SJSA1 (cell line): ENCODE measurements at places on chromosomes 5 and 9. TPM values are rescaled to one million over a fixed set of nuclear protein-coding genes. Genes with fewer than 3 reads are reported as not detected.
A peak's percentile ranks its signal among the peaks of the same experiment; 100 is the strongest.

GRCh38 chr5:179137643-179138567, 77.7 kb downstream of the ZNF354C start:
- H3K27ac ChIP-seq: no peak overlapping the region
- no peak for DNase-seq
- H3K4me1 ChIP-seq: no peaks in the 10 kb centered on the region
- H3K4me3 ChIP-seq: no peak overlapping the region

- H3K4me3 ChIP-seq: no peak overlapping the region
- no peak overlapping the region for H3K27ac ChIP-seq
- no peak for DNase-seq
- peaks cover 11% of the 10 kb centered on the region for H3K4me1 ChIP-seq
Measured at GRCh38 chr5:176420972-176421544, 4.7 kb upstream of the CLTB start.

Gene AK1
- 32.6 and 32.7 TPM in 2 replicates for total RNA-seq

GRCh38 chr5:100838048-100838473, 65.0 kb downstream of the ST8SIA4 start:
- H3K27ac ChIP-seq: no peak overlapping the region
- H3K4me3 ChIP-seq: no peak overlapping the region
- no peak for DNase-seq
- no peaks in the 10 kb centered on the region for H3K27me3 ChIP-seq

DNA sequence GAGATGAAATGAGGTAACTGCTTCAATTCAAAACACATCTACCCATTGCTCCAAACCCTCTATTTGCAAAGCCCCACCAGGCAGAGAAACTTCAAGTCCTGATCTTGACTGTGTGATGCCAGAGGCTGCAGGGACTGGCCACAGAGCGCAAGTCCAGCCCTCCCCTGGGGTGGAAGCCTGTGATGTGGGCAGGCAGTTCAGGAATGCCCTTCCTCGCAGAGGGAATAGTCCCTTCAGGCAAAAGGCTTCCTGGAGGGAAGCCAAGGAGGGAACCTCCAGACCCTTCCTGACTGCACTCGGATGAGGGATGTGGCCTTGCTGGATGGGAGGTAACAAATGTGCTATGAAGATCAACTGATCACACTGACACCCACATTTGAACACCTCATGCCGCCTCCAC, 131.2 kb downstream of the SLIT3 start:
- H3K36me3 ChIP-seq: peaks cover under 1% of the 10 kb centered on the region; the same call in 1 of the 2 replicates
- H3K27me3 ChIP-seq: no peaks in the 10 kb centered on the region
- no peak for DNase-seq
- H3K4me1 ChIP-seq: peaks cover 30% of the 10 kb centered on the region
- H3K27ac ChIP-seq: no peak overlapping the region

Gene FBXW11
- 106 and 123 TPM in 2 replicates for total RNA-seq

DNA sequence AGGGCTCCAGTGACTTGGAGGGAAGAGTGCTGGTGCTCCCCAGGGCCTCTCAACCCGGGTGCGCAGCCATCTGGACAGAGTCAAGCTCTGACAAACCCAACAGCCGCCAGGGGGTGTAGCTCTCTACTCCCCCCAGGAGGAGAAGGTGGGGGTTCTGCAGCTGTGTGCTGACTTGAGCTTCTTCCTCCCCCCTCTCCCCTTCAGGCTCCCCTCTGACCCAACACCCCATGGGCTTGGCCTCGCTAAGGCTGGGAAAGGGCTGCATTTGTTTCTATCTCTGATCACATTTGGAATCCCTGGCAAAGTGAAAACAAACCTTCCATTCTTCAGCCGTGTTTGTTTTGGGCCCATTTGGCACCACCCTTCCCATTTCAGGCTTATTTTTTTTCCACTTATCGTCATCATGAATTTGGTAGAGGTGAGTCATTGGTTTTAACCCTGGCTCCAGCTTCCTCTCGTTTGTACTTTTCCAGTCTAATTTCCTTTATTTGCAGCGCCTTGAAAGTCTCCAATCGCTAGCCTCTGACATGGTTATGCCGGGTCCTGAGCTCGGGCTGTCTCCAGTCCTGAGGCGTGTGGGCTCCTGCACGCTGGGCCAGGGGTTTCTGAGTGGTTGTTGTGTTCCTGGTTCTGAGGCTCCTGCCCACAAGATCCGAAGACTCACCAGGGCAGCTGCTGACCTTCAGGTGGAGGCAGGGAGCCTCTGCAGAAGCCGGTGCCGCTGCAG, 36.1 kb downstream of the DAP start:
- DNase-seq: peak; percentile 96
- peaks cover 69% of the 10 kb centered on the region for H3K36me3 ChIP-seq
- peak overlapping the region; percentile 76 for H3K27ac ChIP-seq
- H3K4me1 ChIP-seq: peaks cover 71% of the 10 kb centered on the region
- no peaks in the 10 kb centered on the region for H3K27me3 ChIP-seq

DNA sequence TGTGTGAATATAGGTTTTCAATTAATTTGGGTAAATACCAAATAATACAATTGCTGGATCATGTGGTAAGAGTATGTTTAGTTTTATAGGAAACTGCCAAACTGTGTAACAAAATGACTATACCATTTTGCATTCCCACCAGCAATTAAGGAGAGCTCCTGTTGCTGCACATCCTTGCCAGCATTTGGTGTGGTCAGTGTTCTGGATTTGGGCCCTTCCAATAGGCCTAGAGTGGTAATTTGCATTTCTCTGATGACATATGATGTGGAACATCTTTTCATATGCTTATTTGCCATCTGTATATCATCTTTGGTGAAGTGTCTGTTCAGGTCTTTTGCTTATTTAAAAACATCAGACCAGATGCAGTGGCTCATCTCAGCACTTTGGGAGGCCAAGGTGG, 11.6 kb upstream of the RFK start:
- H3K27me3 ChIP-seq: no peaks in the 10 kb centered on the region
- no peak overlapping the region for H3K27ac ChIP-seq
- no peak for DNase-seq
- H3K4me3 ChIP-seq: no peak overlapping the region
- no peaks in the 10 kb centered on the region for H3K36me3 ChIP-seq

DNA sequence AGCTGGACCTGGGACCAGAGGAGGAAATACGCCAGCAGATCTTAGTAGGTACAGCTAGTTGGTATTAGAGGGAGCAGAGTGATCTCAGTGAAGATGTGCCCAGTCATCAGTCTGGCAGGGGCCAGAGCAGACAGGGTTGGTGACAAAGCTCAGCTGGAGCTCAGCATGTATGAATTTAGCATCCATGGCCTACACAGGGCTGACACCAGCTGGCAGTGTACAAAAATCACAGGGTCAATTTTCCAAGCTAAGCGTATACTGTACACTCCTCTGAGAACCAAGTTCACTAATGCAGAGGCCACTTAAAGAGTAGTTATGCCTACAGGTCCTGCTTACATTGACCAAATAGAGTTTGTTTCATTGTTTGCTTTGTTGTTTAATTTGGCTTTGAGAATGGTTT, 146.6 kb downstream of the SLC24A2 start:
- no peaks in the 10 kb centered on the region for H3K4me1 ChIP-seq
- DNase-seq: no peak
- H3K36me3 ChIP-seq: no peaks in the 10 kb centered on the region
- no peak overlapping the region for H3K4me3 ChIP-seq
- H3K27me3 ChIP-seq: no peaks in the 10 kb centered on the region

Gene GPR151
- not detected in 2 replicates for total RNA-seq

DNA sequence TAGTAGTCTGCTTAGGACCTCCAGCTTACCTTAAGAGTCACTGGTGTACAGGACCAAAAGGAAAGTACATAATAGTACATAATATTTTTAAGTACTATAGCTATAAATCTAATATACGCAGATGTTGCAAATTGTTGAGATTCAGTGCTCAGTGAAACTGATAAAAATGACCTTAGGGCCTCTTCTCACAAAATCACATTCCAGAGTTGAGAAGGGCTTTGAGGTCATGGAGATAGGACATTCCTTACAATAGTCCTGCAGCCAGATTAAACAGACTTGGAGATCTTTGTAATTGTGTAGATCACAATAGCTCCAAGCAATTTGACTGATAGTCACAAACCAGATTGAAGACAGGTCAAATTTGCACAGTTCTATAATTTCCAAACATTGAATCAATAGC, 37.7 kb upstream of the PCSK1 start:
- H3K4me3 ChIP-seq: no peak overlapping the region
- no peaks in the 10 kb centered on the region for H3K36me3 ChIP-seq
- no peaks in the 10 kb centered on the region for H3K4me1 ChIP-seq
- no peaks in the 10 kb centered on the region; the same call in 1 of the 2 replicates for H3K27me3 ChIP-seq

Gene ZNF608
- total RNA-seq: 13.1 and 17.2 TPM in 2 replicates

- H3K4me3 ChIP-seq: peak overlapping the region; percentile 12
- peak overlapping the region; percentile 94 for H3K27ac ChIP-seq
- peaks cover 63% of the 10 kb centered on the region for H3K4me1 ChIP-seq
Measured at GRCh38 chr9:94922691-94923107, 196.2 kb downstream of the AOPEP start.

Gene MGAT4B
- 98.2 and 125 TPM in 2 replicates for total RNA-seq

GRCh38 chr9:86508208-86508903, 154.1 kb upstream of the TUT7 start:
- H3K27me3 ChIP-seq: no peaks in the 10 kb centered on the region
- H3K4me1 ChIP-seq: peaks cover 13% of the 10 kb centered on the region
- no peaks in the 10 kb centered on the region for H3K36me3 ChIP-seq
- H3K4me3 ChIP-seq: no peak overlapping the region
- no peak for DNase-seq
- H3K27ac ChIP-seq: no peak overlapping the region
